H4 (cell line): ENCODE measurements at places on chromosomes 13 and 19.

DNA sequence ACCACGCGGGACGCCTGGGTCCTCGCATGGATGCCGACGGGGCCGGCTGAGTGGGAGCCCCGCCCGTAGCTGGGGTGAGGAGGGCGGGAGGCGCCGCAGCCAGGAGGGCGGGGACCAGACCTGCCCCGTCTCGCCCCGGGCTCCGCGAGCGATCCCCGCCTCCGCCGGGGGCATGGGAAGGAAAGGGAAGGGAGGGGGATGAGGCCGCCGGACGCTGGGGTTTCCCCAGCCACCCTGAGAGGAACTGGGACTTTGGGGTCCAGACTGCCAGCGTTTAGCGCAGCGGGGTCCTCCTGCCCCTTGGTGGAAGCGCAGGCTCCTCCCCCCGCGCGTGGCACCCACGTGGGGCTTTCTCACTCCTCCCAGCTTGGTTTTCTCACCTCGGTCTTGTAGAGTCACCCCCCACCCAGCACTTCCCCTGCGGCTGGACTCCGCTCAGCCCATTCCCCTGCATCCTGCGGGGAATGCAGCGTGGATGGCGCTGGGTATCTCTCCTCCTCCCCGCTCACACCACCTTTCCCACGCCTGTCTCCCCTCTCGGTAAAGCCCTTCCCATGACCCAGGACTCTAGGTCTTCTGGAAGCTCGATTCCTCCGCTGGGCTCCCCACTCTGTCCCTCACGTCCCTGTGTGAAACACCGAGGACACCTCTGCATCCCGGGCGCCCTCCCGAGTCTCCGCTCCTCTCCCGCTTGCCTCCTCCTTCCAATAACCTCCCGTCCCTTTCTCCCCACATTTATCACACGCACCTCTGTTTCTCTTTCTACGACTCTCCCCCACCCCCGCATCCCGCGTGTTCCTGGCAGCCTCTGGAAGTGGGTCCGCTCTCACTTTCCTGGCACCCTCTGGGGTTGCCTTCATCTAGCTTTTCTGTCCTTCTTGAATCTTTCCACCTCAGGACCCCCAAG, 2.1 kb downstream of the TGFB1 start:
- DNase-seq = no peak

- no peak for DNase-seq
Measured at GRCh38 chr13:29487466-29488454, 107.7 kb downstream of the SLC7A1 start.

DNA sequence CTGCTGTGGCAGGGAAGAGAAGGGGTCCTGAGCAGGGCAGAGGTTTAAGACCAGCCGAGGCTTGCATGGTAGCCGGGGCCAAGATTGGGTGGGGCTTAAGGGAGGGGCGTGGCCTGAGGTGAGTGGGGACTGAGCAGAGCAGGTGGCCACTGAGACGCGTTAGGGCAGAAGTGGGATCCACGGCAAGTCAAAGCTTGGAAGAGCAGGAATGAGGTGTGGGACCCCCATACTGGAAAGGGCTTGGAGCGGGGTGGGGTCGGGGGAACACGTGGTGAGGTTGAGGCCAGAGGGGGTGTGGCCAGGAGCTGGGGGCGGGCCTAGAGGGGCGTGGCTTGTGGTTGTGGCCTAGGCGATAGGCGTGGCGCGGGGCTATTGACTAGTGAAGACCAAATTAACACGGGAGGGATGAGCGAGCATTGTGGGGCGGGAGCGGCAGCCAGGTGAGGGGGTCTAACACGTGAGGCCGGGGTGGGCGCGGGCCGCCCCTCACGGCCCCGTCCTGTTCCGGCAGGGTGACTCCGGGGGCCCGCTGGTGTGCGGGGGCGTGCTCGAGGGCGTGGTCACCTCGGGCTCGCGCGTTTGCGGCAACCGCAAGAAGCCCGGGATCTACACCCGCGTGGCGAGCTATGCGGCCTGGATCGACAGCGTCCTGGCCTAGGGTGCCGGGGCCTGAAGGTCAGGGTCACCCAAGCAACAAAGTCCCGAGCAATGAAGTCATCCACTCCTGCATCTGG, 3.3 kb downstream of the CFD start:
- DNase-seq = no peak

- DNase-seq = no peak
Measured at GRCh38 chr13:62294244-62294643, 878.6 kb upstream of the PCDH20 start.

- DNase-seq = no peak
Measured at GRCh38 chr19:13844130-13844631, 32.8 kb upstream of the NANOS3 start.

DNA sequence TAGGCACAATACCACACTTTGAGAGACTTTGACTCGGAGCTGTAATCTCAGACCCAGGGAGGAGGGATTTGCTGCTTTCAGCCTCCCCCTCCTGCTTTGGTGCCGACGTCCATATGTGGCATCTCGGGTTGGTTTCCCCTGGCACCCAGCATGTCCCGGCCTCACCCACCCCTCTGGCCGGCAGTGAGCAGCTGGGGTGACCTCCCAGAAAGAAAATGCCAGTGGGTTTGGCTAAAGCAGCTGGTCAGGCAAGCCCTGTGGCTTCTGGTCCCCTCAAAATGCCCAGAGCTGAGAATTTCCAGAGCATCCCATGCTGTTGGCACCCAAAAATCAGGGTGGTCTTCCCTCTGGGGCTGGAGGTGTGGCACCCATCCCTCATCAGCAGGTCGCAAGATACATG, 34.1 kb downstream of the INSR start:
- no peak for DNase-seq

- no peak for DNase-seq
Measured at GRCh38 chr13:42056583-42056982, 8.1 kb downstream of the DGKH start.

GRCh38 chr13:72960114-72960513, 98.7 kb upstream of the KLF5 start:
- no peak for DNase-seq

DNA sequence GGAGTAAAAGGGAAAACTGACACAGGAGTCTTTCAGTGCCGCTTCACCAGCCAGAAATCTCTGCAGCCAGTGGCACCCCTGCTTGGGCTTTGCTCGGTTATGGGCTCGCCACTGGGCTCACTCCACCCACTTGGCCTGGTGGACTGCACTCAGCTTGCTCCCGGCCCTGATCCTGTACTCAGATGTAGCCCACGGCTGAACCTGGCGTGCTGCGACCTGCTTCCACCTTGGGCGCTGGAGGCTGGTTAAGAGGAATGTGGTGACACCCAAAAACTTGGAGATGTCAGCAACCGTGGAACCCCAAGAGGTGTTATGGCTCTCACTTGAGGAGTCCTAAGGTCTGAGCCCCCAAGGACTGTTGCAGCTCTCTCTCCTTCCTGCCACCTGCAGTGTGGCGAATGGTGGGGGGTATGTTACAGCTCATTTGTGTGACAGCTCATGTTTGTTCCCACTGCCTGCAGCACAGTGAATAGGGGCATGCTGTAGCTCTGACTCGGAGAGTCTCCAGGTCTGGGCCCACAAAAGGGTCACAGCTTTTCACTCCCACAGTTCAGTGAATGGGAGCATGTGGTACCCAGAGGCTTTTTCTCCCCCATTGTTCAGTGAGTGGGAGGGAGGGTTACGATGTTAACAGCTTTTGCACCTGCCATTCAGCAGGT, 1124.5 kb upstream of the ATXN8OS start:
- no peak for DNase-seq

GRCh38 chr13:85194482-85194881, 604.7 kb downstream of the SLITRK6 start:
- no peak for DNase-seq

DNA sequence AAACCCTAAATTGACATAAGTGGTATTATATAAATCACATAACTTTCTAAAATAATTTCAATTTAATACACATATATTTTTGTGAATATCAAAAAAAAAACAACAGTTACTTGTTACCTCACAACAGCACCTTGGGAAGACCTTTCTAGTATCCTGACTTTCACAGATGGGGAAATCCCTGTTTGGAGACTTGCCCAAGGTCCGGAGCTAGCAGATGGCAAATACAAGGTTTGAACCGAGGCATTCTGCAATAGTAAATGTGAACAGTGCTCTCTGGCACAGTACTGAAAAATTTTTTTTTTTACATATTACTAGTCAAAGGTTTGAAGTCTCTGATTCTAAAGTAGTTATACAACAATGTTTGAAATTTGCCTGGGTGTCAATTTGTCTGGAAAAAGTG, 104.5 kb downstream of the SUCLA2 start:
- no peak for DNase-seq

DNA sequence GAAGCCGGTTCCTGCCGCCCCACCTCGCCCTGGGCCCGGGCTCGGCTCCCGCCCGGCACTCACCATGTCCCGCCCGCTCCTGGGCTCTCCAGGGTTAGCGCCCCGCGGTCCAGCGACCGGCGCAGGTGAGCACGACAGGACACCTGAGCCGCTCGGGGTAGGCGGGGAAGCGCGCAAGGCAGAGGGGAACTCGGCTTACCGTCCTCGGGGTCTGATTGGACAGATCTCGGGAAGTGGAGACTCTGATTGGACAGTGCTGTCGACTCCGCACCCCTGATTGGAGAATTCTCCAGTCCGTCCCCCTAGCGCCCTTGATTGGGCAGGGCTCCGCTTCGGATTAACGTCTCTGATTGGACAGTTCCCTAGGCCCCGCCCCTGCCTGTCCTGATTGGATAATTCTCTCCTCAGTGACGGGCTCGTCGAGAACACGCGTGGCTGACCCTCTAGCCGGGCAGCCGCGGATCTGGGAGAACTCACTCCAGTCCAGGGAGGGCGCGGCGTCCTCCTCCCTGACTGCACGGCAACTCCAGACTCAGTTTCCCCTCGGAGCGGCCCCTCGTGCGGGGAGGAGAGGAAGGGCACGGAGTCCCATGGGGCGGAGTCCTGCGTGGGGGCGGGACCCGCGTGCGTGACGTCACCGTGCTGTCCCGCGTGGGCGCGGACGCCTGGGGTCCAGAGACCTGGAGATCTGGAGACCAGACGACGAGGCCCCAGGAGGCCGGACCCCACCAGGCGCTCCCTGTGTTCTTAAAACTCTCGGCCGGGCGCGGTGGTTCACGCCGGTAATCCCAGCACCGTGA, at the start of gene ZNF77:
TSS of gene ZNF77 (minus strand) at position 197 of the 800 bp plus-strand sequence. CDS start at position 66, 131 bp downstream.
- DNase-seq = peak; percentile 98

GRCh38 chr13:42379241-42379640, 107.3 kb downstream of the AKAP11 start:
- no peak for DNase-seq

DNA sequence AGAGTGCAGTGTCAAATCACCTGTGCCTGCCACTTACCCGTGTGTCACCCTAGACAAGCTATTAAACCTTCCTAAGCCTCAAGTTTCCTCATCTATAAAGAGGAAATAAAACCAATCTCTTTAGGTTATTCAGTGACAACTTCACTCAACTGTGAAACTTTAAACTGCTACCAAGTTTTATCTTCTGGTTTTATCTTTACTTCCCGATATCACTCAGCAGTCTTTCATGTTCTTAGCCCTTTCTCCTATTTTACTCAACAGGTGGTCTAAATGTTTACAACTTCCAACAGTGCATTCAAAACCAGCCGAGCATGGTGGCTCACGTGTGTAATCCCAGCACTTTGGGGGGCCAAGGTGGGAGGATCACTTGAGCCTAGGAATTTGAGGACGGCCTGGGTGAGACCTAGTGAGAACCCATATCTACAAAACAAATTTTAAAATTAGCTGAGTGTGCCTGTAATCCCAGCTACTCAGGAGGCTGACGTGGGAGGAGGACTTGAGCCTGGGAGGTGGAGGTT, 59.6 kb downstream of the GPALPP1 start:
- DNase-seq = no peak

DNA sequence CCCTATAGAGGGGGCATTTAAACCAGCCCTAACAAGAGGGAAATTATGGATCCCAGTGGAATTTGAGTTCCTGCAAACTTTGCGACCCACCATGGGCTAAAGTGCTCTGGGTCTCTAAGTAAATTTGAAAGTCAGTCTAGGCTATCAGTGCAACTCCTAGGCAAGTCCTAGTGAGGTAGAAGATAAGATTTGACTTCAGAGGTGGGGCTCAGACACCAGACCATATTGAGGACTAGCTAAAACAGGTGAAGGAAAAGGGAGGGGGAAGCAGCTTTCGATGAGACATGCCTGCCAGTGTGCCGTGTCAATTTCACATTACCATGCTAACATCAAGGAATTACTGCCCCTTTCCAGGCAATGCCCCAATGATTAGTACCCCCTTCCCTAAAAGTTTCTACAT, 38.4 kb downstream of the CD320 start:
- no peak for DNase-seq

GRCh38 chr13:46498650-46499049, 54.3 kb upstream of the LRCH1 start:
- DNase-seq = no peak

DNA sequence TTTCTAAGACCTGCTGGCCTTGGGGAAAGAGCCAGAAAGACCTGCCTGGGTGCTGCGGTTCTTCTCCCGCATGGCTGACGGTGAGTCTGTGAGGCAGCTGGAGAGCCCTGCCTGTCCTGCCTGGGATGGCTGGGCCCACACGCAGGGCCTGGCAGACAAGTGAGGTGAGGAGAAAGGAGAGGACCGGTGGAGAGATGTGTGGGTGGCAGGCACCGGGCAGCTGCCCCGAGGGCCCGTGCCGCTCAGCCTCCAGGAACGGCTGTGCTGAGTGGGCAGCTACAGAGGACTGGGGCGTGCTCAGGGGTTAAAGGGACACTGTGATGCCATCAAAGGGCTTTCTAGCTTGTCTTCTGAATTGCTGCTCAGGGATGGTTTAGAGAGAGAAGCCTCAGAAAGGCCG, 53.8 kb downstream of the MLLT1 start:
- DNase-seq = no peak

DNA sequence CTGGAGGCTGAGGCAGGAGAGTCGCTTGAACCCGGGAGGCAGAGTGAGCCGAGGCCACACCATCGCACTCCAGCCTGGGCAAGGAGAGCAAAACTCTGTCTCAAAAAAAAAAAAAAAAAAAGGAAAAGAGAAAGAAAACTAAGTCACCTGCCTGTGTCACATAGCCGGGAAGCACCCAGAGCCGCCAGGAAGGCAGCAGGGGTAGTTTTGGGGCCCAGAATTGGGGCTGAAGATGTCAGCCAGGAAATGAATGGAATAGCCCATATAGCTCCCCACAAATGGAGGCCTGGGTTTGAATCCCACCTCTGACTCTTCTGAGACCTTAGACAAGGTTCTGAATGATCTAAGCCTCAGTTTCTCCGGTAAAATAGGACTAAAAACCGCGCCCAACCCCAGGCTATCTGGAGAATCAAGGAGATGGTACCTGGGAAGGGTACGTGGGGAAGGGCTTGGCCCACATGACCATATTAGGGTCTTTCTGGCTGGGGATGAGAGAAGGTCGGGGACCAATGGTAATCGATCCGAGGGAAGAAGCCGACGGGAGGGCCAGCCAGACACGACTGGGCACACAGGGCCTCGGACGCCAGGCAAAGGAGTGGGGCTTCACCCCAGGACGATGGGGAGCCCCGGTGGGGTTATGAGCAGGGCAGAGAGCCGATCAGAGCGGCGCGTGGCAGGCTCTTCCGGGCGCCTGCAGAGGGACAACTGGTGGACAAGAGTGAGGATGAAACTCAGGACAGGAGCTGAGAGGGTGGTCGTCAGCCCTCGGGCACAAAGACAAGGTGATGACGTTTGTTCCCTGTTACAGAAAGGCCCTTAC, 14.4 kb downstream of the CCDC124 start:
- no peak for DNase-seq

DNA sequence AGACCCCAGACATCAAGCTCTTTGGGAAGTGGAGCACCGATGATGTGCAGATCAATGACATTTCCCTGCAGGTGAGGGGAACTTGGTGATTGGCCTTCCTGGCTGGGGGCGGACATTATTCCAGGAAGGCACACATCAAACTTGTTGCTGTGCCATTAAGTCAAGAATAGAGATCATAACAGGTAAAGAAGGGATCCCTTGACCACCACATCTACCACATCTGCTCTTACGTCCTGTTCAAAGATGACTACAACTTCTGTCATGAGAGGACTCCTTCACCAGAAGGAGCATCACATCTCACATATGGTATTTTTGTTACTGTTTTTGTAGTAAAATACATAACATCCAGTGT, 1.1 kb downstream of the RPS5 start:
- DNase-seq = no peak
